ENCODE measurements at places on chromosomes 2 and 18.
A peak's percentile ranks its signal among the peaks of the same experiment; 100 is the strongest.

DNA sequence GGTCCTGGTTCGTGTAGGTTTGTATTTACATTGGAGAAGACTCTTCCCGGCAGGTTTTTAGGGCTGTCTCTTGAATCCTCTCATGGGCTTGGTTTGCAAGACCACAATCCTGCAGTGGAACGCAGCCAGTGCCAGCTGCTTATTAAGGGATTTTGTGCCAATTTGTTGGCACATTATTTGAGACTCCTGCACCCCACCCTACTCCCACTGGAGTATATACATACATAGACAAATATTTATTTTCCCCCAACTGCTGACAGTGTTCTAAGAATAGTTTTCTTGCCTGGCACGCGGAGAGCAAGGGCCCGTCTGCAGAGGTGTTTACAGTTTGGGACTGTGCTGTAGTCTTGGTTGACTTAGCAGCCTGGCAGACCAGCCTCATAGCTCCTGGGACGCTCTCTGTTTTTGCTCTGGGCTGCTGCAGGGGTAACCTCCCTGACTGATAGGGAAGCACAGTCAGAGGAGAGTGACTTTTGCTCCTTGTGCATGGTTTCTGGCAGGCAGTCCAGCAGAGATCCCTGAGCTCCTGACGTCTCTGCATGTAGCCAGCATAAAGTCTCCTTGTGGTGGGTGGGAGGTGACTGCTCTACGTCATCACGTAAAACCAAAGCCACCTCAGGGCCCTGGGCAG is 1.9 kb downstream of the LDLRAD4 start:
- no peak for DNase-seq

DNA sequence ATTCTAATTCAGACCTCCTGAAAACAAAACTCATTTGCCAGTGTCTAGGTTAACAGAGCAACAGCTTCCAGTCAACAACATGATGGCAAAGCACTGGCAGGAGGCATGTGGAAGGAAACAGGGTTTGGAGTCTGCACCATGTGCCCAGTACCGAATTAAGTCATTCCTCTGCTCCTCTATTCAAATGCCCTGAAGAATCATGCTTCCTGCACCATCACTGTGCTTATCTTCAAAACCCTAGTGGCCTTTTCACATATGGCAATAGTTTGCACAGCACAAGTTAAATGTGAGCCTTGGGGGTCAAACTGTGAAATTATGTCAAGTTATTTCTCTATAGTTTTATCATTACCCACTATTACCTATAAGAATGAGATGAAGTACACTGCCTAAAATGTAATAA is 75.4 kb upstream of the GRB14 start:
- DNase-seq, result no peak

DNA sequence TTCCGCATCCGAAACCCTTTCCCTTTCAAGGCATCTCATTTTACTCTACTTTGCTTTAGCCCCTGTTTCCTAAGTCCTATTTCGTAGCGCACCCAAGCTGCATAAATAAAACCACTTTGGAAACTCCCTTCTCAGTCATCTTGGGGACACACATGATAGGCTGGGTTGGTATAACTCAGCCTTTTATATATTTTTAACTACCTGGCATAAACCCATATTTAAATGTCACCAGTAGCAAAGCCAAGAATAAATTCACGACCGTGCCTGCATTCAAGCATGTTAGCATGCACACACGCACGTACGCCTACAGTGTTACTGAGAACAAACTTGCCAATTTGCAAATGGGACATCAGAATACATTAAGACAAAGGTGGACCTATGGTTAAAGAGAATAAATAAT is 564.7 kb upstream of the PIK3C3 start:
- DNase-seq, result no peak

DNA sequence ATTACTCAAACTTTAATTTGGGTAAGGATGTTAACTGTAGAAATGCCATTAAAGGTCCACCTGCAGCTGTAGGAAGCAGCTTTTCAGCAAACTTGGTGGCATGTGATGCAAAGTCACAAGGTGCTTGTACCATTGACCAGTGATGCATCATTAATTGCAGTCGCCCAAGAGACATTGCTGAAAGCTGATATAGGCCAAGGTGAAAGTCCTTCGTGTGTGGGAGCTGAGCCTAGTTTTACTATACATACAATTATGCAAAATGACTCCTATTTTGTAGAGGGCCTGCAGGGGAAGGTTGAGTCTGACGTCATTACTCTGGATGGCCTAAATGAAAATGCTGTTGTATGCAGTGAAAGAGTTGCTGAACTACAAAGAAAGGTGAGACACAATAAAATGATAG is 40.5 kb downstream of the ALMS1 start:
- no peak for DNase-seq

DNA sequence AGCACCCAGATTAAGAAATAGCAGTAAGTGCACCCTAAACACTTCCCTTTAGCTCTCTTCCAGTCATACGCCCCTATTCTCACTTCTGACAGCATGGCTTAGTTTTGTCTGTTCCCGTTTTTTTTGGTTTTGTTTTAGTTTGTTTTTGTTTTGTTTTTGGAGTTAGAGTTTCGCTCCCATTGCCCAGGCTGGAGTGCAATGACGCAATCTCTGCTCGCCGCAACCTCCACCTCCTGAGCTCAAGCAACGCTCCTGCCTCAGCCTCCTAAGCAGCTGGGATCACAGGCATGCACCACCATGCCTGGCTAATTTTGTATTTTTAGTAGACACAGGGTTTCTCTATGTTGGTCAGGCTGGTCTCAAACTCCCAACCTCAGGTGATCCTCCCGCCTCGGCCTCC is 2067.7 kb downstream of the SUCLG1 start:
- DNase-seq, result no peak

GRCh38 chr2:43127208-43127940 is 99.0 kb downstream of the ZFP36L2 start:
- no peak for DNase-seq

DNA sequence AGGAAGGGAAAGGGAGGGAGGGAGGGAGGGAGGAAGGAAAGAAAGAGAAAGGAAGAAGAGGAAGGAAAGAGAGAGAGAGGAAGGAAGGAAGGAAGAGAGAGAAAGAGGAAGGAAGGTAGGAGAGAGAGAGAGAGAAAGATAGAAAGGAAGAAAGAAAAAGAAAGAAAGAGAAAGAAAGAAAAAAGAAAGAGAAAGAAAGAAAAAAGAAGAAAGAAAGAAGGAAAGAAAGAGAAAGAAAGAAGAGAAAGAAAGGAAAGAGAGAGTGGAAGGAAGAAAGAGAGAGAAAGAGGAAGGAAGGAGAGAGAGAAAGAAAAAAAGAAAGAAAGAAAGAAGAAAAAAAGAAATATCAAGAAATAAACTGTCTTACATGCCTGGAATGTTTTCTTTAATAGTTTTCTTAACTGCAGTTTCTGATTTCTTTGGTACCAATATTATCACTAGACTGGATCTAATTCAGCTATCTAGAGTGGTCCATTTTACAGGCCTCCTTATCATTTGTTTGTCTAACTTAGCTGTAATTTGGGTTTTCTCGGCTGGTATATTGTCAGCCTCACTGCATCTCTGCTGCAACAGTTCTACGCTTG is 59.6 kb upstream of the MBOAT2 start:
- no peak for DNase-seq

GRCh38 chr18:31996007-31996406 is 22.6 kb upstream of the RNF125 start:
- DNase-seq, result no peak

GRCh38 chr2:84077496-84077895 is 381.6 kb downstream of the SUCLG1 start:
- peak; percentile 67 for DNase-seq

- DNase-seq, result no peak
These were observed 145.7 kb upstream of the DLX2 start for GRCh38 chr2:172248381-172248780.

- no peak for DNase-seq
These were observed 100.7 kb downstream of the LYPD6 start for GRCh38 chr2:149430743-149431736.

DNA sequence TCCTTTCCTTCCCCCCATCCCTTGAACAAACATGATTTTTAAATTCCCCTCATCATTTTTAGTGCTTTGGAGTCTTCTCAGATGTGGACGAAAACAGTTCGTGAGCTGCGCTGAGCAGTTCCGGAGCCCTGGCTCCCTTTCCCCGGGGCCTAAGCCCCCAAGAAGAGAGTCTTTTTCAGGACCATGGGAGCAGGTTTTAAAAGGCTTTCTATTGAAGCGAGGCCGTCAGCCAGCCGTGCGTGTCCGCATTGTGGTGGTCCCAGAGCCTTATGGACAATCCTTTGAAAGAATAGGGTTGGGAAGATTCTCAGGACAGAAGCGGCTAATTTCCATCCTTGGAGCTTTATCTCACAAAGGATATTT is 290.7 kb downstream of the SOX11 start:
- DNase-seq, result no peak

GRCh38 chr18:54149078-54149697 is 75.3 kb downstream of the MBD2 start:
- peak; percentile 93 for DNase-seq

- peak; percentile 99 for DNase-seq
These were observed 35.4 kb downstream of the SULT1C4 start for GRCh38 chr2:108412995-108413710.

DNA sequence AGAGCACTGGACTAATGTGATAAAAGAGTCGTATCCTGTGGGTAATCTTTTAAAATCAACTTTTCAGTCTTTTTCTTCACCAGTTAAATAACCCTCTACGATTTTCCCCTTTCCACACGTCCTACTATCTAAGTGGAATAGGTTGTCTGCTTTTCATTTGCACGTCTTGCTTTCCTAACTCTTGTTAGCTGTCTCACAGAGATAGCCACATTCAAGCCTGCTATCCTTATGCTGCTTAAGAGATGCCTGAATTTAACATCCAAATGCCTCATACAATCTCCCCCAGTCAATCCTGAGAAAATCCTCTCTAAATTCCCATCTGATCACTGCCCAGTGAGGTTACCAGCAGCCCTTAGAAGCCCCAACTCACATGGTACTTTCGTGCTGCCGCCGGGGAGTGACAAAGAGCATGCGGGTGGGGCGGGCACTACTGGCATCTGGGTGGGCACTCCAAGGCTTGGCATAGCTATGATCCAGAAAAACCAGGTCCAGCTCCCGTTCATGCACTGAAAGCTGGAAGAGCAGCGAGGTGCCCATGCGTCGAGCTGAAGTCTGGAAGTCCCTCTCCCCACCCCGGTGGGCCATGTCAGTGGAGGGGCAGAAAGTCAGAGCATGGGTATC is 1.5 kb downstream of the KANSL3 start:
- peak; percentile 13 for DNase-seq

DNA sequence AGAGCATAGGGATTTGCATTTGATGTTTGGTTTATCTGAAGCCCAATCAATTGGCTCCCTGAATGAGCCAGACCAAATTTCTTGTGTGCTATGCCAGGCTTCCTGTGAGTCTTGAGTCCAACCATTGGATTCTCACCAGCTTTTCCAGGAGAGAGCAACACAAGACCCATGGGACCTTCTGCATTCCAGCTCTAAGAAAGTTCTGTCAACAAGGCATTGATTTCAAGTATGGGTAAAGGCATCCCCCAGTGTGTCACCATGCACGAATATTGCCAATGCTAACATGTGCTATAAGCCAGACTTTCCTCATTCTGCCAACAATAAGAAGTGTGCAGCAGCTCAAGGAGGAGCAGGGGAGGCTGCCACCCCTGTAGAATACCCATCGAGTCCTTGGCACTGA is 266.6 kb downstream of the ETAA1 start:
- no peak for DNase-seq

DNA sequence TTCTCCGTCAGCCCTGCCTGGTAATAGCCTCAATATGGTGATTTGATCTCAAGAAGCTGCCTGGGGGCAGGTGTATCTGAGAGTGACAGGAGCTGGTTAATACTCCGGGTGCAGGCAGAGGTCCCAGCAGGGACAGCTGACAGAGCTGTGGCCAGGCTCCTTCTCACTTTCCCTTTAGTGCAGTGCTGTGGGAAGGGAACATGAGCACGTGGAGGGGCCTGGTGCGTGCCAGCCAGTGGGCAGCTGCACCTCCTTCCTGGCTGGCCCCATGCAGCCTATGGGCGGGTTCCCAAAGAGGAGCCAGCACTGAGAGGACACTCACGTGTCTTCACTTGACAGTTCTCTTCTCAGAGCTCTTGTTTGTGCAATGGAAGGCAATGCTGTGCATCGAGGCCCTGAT is 9.1 kb downstream of the CNNM4 start:
- DNase-seq, result no peak

- no peak for DNase-seq
These were observed 16.9 kb upstream of the RAB31 start for GRCh38 chr18:9691235-9691634.

DNA sequence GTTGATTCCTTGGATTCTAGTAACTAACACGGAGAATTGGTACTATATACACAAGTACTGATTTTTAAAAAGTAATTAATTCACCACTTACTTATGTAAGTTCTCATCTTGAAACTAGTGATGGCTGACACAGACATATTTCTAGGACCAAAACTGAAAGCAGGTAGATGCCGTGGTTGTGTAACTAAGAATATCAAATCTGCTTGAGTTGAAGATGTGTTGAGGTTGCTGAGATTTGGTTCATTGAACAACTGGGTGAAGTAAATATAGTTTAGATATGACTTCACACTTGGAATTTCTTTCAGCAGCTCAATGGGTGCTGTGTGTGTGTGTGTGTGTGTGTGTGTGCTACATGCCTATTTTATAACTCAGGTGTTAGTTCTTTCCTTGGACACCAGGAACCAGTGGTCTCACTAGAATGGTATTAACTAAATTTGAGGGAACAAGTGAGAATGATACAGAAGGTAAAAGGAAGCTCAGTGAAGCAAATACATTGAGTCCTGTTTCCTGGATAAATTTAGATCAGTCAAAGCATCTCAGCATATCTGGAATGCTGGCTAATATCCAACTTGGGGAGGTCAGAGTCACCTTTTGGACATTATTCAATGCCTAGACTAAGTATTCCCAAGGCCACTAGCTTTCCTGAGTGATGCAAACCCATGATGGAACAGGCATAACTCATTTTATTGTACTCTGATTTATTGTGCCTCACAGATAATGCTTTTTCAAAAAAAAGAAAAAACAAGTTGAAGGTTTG is 110.7 kb upstream of the ZEB2 start:
- DNase-seq, result no peak

- DNase-seq, result no peak
These were observed 10.3 kb downstream of the FBLN7 start for GRCh38 chr2:112148477-112148876.

GRCh38 chr2:189254268-189254883 is 74.8 kb upstream of the COL5A2 start:
- DNase-seq, result peak; percentile 89

GRCh38 chr18:52409727-52410126 is 69.7 kb downstream of the DCC start:
- peak; percentile 51 for DNase-seq

- DNase-seq, result no peak
These were observed 187.6 kb downstream of the PTPRM start for GRCh38 chr18:7754725-7755181.

GRCh38 chr2:72682061-72682460 is 143.8 kb downstream of the EXOC6B start:
- DNase-seq, result no peak

DNA sequence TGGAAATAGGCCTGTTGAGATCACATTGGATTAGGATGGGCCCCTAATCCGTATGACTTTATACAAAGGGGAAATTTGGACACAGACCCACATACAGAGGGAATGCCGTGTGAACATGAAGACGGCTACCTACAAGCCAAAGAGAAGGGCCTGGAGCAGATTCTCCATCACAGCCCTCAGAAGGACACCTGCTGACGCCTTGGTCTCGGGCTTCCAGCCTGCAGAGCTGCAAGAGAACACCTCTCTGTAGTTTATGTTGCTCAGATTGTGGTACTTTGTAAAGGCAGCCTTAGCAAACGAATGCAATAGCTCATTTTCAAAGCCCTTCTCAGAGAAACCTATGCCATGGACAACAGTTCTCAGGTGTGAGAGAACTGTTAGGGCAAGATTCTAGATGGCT is 86.1 kb downstream of the LONRF2 start:
- no peak for DNase-seq
